ENCODE measurements at places on chromosomes 16 and 17.

- DNase-seq = no peak
Observed at GRCh38 chr17:43085474-43085873, 39.7 kb downstream of the BRCA1 start.

DNA sequence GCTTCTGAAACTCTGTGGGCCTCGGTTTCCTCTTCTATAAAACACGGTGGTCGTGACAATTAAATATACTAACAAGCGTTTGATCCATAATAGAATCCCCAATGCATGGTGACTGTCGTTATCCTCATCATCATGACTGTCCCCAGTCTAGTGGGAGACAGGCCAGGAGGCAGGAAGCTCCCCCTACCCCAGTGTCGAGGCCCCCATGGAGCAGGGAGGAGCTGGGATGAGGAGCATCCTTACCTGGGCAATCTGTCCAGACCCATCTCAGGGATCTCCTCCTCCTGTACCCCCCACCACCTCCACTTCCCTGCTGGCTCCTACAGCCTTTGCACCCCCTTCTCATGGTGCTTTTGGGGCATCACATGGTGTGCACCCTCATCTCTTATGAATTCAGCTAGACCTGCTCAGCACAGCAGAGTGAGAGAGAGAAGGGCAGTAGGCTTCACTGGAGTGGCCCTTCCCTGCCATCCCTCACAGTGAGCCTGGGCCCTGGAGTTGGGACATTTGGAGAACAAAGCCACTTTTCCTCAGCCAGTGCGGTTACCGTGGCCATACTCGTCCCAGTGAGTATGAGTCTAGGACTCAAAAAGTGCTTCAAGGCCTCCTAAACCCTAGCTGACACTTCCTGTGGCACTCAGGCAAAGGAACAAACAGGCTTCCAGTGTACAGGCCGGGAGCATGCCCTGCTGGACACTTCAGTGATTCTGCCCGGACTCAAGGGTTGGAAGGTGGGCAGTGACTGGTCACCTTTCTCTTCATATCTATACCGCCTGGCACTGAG lies 148.6 kb downstream of the CLEC16A start:
- DNase-seq = no peak

DNA sequence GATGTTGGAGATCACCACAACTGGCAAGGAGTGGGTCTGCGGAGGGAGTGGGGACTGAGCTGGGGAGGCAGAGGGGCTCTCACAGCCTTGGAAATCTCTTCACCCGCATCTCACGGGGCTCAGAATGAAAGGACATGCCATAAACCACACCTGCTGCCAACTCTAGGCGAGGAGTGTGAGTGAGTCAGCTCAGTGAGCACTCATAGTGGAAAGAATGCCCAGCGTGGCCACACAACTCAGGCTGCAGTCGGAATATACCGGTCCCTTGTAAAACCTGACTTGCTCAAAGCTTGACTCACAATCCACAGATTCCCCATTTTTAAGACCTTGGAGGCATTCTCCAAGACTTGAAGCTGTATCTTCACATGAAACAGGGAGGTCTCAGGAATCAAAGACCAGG lies 36.7 kb downstream of the STAT5A start:
- no peak for DNase-seq

- DNase-seq = no peak
Observed at GRCh38 chr17:43552229-43552837, 6.2 kb upstream of the ETV4 start.

DNA sequence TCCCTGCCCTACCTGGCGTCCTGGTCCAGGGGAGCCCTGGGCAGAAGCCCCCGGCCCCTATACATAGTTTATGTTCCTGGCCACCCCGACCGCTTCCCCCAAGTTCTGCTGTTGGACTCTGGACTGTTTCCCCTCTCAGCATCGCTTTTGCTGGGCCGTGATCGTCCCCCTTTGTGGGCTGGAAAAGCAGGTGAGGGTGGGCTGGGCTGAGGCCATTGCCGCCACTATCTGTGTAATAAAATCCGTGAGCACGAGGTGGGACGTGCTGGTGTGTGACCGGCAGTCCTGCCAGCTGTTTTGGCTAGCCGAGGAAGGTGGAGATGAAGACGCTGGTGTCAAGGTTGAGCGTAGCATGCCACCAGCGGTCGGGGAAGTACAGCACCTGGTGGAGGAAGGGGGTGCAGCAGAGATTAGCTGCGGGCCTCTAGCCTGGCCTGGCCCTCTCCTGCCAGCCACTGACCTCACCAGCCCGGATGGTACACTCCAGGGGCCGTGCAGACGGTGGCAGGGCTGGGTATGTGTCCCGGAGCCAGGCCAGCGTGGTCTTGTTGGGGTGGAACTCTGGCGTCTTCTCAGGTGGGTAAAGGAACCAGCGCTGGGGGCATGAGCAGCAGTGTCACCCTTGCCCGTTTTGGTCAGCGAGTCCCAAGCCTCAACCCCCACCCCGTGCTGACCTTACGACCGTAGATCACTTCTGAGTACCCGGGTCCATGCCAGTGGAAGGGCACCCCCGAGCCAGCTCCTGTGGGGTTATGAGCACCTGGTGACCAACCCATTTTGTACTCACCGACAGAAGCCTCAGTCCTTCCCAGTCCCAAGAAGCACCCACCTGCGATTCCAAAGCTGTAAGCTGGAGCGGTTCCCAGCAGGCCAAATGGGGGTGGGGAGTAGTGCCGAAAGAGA lies 1.4 kb downstream of the JMJD8 start:
- DNase-seq = no peak

- no peak for DNase-seq
Observed at GRCh38 chr17:28579526-28579925, 2.8 kb upstream of the ALDOC start.

GRCh38 chr17:68179236-68179925 lies 68.5 kb upstream of the AMZ2 start:
- DNase-seq = no peak

DNA sequence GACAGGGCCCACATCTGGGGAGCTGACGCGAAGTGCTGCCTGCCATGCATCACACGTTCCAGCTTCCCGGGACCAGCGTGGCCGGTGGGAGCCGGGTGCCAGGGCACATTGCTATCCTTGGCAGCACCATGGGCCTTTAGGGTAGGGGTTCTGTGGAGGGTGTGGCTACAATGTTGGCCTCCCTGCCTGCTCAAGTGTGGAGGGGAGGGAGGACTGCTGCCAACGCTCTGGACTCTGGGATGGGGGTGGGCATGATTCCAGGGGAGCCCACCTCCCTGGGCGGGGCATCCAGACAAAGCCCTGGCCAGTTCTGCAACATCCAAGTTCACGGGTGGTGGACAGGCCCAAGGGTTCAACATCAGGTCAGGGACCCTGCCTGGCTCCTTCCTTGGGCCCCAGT lies 13.9 kb downstream of the GRB7 start:
- no peak for DNase-seq

DNA sequence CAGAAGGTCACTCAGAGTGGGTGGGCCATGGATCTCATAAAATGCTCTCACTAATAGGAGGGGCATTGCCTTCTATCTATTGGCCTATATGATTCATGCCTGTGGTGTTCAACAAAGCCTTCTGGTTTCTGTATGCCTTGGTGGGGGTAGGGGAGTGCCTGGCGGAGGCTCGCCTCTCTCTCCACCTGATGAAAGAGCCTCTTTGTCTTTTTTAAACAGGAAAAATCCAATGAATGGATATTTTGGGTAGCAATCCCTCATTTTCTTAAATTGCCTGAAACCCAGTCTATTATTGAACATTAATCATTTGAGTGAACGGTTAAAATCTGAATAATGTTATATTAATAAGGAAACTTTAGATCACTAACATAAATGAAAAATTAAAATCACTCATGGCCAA lies 90.6 kb downstream of the TOX3 start:
- no peak for DNase-seq

DNA sequence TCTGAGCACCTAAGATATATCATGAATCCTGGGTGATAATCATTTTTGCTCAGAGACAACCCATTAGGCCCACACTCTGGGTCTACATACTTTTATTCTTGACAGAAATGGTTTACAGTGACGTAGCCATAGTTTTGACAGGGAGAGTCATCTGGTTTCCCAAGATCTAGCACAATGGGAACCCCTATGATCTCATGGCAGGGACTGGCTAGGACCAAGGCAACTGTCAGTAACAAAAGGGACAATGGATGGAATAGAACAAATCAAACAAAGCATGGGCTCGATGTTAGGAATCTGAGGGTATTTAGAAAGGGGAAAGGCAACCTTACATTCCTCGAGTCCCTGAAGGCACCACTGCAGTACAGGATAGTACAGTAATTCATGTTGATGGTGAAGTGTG lies 20.5 kb downstream of the CFAP97D1 start:
- DNase-seq = no peak

- DNase-seq = no peak
Observed at GRCh38 chr17:33073416-33073815, 81.8 kb downstream of the SPACA3 start.

- DNase-seq = no peak
Observed at GRCh38 chr17:36761203-36761950, 160.0 kb downstream of the MRM1 start.

DNA sequence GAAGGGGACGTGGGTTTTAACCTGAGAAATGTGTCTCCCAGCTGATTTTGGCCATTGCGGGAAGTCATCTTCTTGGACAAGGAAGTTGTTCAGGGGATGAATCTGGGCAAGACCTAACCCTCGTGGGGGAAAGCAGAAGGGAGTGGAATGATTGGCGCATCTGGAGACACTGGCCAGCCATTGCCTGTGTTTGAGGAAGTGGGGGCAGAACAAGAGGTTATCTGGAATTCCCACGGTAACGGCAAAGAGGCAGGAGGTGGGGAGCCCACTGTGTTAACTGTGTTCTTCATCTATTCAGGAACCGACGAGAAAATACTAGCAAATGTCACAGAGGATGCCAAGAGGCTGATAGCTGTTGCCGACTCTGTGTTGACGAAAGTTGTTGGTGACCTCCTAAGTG lies 66.9 kb downstream of the RNF213 start:
- DNase-seq = no peak

DNA sequence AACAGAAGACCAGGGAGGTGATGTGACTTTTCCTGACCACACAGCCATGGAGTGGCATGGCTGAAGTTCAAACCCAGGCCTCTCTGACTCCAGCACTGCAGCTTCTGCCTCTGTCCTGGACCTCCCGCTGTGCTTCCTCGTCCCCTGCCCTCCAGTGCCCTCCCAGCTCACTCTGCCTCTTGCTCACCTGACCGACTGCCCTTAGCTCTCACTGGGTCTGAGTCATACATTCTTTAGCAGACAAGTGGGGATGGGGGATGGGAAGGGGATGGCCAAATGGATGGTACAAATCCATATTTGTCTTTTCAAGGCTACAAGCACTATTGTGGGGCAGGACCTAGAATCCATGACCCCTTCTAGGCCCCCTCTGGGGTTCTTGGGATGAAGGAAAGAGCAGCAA lies 33.0 kb downstream of the PITPNM3 start:
- DNase-seq = no peak
